Type B pancreatic cell (in vitro differentiated cells): ENCODE measurements at places on chromosomes 3 and 15.

GRCh38 chr15:74960995-74961588 lies 4.5 kb upstream of the RPP25 start:
- H3K27me3 ChIP-seq = peaks cover 75% of the 10 kb centered on the region
- peaks cover 18% of the 10 kb centered on the region for H3K4me1 ChIP-seq
- H3K36me3 ChIP-seq = no peaks in the 10 kb centered on the region
- no peak for DNase-seq
- H3K4me3 ChIP-seq = no peak overlapping the region

DNA sequence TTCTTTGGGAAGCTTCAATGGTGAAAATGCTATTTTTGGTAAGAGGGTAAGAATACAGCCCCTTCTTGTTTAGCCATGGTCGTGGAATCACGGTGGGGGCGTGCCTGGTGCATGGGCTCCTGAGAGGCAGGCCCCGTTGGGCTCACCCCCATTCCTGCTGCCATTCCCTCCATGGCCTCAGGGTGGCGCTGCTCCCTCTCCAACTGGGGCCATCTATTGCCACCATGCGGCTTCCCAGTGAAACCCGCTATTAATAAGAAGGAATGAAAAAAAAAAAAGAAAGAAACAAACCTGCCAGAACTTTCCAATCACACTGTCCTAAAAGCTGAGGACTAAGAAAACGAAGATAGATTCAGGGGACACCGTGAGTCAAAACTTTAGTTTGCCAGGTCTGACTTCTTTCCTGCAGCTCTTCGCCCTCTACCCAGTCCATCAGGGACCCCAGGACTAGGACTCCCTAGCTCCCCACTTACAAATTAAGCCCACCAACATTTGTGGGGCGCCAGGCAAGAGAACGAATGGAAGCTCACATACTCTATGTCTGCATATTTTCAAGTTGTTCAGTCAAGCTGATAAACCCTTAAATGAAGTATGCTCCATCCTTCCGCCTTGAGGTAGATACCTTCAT lies 30.6 kb upstream of the ABHD2 start:
- peaks cover 5% of the 10 kb centered on the region for H3K4me1 ChIP-seq
- peak; percentile 85 for DNase-seq
- H3K27ac ChIP-seq = no peak overlapping the region

GRCh38 chr15:38683382-38684242 lies 119.0 kb upstream of the RASGRP1 start:
- H3K4me3 ChIP-seq = no peak overlapping the region
- peaks cover 8% of the 10 kb centered on the region for H3K4me1 ChIP-seq
- peaks cover 4% of the 10 kb centered on the region for H3K27me3 ChIP-seq
- H3K36me3 ChIP-seq = no peaks in the 10 kb centered on the region
- no peak overlapping the region for H3K27ac ChIP-seq

DNA sequence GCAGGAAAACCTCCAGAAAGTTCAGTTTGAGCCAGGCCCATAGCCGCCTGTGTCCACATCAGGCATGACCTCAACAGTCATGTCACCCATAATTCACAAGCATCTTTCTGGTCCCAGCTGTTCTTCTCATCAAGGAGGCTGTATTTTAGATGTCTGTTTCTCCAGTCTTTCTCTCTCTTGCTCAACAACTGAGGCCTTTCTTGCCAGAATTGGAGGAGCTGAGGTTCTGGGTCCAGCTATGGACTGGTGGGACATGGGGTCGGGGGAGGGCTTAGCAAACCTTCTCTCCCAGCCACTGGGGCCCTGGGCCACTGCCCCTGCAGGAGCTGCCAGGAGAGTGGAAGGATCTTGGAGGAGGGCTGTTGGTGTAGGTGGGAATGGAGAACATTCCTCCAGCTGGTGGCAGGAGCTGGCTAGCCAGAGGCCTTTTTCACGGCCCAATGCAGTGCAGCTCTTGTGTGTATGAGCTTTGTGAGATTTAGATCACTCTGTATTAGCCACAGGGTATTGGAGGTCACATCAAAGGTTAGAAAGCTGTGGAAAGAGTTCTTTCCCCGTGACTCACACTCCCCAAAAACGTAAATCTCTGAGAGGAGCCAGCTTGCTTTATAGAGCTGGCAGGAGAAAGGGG lies 23.5 kb downstream of the MAGEF1 start:
- peak overlapping the region; percentile 3 for H3K27ac ChIP-seq
- peaks cover 52% of the 10 kb centered on the region for H3K4me1 ChIP-seq
- no peaks in the 10 kb centered on the region for H3K36me3 ChIP-seq
- DNase-seq = no peak
- H3K27me3 ChIP-seq = no peaks in the 10 kb centered on the region
- no peak overlapping the region for H3K4me3 ChIP-seq

- H3K4me1 ChIP-seq = no peaks in the 10 kb centered on the region
- no peak overlapping the region for H3K27ac ChIP-seq
- no peak for DNase-seq
- H3K4me3 ChIP-seq = peak overlapping the region; percentile 82
Measured at GRCh38 chr3:13072600-13073325, 466 bp downstream of the IQSEC1 start.
